NCI-H1694 (cell line): ENCODE measurements at places on chromosomes 1 and 21.

DNA sequence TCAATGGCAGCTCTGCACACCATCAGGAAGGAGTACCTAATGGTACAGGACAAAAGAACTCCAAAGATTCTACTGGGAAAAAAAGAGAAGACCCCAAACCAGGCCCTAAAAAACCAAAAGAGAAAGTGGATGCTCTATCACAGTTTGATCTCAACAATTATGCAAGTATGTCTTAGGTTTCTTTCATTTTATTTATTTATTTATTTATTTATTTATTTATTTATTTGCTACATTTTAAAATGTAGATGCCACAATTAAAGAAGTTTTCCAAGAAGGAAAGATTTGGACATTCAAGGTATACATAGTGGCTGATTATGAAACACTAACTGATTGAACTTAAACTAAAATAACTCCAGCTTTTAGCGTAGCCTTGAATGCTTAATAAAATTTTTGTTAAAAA lies 60.2 kb downstream of the PRRC2C start:
- no peak for DNase-seq

DNA sequence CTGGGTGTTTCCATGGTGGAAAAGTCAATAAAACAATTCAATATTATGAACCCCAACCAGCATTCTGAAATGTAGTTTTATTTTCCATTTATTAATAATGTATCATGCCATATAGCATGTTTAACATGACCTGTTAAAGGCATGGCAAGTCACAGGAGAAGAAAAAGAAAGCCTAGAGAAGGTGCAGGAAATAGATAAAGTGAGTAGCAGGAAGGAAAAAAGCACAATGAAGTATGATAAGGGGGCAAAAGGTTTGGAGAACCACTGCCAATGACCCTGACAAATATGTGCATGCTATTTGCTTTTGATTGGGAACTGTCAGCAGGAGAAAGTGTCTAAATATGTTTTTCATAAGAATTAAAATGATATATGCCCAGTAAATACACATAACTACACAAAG lies 85.6 kb downstream of the HMCN1 start:
- no peak for DNase-seq

DNA sequence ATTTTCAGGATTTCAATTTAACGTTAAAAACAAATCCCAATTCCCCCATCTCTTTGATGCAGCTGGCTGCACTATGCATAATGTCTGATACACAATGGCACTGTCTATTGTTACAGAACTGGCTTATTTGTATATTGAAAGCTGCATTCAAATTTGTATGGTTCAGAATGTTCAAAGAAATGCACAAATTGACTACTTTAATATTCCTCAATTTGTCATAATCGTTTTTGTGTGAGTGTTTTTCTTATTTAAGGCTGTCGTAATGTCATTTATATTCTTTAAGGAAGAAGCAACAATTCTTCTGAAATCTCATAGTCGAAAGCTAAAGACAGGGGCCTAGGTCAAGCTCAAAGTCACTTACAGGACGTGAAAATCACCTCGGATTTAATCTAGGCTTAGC lies 341.4 kb upstream of the ZRANB2 start:
- DNase-seq = no peak

DNA sequence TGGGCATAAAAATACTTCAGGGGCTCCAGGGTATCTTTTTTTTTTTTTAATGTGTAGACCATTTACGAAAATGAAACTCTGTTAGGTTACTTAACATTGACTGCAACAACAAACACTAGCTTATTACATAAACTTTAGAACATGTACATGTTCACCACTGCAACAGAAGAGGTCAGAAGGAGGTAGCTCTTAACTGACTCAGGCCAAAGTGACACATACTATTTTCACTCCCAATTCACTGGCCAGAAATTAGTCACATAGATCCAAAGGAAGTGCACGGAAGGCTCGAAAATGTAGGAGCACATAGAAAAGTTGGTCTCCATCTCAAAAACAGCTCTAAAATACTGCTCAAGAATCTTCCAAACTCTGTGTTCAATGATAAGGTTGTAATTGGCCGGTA lies 107.2 kb downstream of the AKT3 start:
- no peak for DNase-seq

DNA sequence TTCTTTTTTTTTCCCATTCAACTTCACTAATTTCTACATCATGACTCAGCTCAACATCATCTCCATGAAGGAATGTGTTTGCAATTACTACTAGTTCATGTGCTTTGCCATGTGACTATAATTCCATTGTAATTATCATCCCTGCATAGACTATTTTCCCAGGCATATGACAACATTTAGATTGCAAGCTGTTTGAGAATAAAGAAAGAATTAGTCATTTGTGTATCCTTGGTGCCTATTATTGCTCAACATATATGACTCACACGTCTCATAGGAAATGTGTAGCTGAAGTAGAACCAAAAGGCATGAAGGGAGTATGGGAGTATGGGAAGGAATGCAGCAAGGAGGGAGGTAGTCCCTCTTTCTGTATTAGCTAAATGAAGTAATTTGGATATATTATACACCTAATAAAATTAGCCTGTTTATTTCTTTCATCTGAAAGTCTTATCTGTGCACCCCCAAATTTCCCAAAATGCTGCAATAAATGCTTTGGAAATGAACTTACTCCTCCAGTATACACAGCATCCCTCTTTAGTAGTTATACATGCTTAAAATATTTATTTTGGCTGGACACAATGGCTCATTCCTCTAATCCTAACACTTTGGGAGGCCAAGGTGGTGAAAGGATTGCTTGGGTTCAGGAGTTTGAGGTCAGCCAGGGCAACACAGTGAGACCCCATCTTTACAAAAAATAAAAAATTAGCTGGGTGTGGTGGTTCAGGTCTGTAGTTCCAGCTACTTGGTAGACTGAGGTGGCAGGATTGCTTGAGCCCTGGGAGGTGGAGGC lies 316.9 kb upstream of the ADGRL4 start:
- no peak for DNase-seq

GRCh38 chr1:12480748-12481362 lies 137.2 kb downstream of the DHRS3 start:
- DNase-seq = no peak

DNA sequence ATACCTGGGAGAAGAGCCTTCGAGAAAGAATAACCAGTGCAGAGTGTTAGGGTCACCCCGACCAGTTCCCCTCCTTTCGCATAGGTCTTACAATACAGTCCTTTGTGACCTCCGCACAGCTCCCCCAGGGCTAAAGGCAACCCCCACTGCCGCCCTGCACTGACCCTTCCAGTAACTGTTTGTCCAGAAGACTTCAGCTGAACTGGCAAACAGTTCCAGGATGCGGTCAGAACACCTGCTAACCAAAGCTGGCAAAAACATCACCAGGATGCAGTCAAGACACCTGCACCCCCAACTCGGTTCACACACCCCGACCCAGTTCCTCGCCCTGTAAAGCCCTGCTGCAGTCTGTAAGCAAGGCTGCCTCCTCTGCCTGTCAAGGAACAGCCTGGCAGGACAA lies 6.4 kb upstream of the EVA1B start:
- no peak for DNase-seq

DNA sequence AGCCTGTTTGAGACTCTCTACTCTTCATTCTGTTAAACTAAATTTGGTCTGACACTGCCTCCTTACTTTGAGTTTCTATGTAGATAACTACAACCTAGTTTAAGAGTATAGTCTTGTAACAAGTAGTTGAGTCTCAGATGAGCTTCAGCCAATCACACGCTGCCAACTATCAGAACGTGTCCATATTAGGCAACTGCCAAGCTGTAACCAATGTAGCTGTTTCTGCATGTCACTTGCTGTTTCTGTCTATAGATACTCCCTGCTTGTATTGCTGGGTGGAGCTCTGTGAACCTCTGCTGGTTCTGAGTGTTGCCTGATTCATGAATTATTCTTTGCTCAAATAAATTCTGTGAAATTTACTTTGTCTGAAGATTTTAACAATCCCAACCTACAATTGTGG lies 452.6 kb upstream of the NR5A2 start:
- no peak for DNase-seq
